ENCODE measurements at places on chromosomes 2 and 18.

DNA sequence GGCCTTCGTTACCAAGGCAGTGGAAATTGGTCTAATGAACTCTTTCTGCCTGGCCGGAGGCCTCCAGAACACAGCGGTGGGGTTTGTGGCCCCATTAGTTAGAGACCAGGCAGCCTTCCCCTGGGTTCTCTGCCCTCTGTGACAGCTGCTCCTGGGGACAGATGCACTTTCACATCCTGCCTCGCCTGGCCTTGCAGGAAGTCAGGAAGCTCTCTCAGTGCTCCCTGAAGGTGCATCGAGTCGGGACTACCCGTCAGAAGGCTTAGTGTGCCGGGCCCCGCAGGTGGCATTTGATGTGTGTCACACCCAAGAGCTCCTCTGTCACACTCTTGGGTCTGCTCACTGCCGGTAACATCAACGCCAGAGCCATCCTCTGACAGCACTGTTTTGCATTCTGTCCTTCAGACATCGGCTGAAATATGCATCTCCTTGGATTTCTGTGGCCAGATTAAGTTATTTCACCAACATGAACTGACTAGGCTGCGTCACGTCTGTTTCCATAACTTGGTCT is 158.3 kb downstream of the LDLRAD4 start:
- no peak for DNase-seq

DNA sequence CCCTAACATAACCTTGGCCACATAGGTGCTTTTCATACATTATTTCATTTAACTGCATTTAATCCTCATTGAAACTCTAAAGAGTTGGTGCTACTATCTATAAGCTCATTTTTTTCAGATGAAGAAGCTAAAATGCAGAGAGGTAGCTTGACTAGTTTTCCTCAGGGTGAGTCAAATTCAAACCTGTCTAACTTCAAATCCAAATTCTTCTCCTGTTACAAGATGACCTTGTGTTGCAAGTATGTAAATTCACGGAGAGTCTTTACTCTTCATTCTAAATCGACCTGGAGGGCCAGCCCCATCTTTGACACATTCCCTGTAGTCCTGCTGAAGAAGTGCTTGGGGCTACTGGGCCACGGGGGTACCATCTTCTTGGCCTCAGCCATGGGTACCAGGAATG is 8.2 kb upstream of the SETBP1 start:
- DNase-seq = no peak

GRCh38 chr2:120865656-120866055 is 130.0 kb downstream of the GLI2 start:
- DNase-seq = no peak

DNA sequence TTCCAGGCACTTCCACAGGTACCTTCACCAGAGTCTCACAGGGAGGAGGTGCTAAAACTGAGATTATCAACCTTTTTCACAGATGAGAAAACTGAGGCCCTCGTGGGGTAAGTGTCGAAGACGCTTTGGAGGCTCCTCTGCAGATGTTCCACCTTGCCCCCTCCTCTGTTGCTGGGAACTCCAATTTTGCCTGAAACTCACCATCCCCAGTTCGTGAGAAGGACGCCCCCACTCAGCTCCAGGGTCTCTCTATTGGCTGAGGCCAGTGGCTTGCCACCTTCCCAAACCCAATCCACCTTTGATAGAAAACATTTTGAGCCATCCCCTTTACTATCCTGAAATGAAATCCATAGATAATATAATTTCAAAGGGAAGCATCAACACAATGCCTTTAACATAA is 109.1 kb downstream of the CYP26B1 start:
- no peak for DNase-seq

- DNase-seq = no peak
Measured at GRCh38 chr2:169705927-169706326, 11.7 kb downstream of the PHOSPHO2 start.

- no peak for DNase-seq
Measured at GRCh38 chr2:216343221-216343980, 28.9 kb downstream of the MARCHF4 start.

DNA sequence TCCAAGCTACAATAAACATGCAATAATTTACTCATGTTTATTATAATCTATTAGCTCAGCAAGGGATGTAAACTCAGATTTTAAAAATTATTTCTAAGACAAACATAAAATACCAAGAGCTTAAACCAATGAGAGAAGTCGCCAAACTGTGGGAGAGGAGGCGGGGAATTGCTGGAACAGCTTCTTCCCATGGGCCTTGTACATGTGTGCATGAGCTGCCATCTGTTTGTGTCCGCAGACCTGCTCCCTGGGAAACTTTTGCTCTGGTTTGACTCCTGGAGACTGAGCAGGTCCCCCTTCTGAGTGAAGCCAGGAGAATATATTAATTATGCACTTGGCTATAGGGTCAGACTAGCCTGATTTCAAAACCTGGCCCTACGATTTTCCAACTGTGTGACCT is 655.9 kb upstream of the SOX11 start:
- DNase-seq = no peak
